Astrocyte (in vitro differentiated cells and primary cell): ENCODE measurements at places on chromosomes 3 and 15. TPM values are rescaled to one million over a fixed set of nuclear protein-coding genes. Genes with fewer than 3 reads are reported as not detected.

Gene IL17RB
- total RNA-seq = 0.16 TPM in 1 of 2 replicates, not detected in the other

Gene AADAC
- total RNA-seq = not detected in 2 replicates

Gene QARS1
- total RNA-seq = 189 and 231 TPM in 2 replicates

GRCh38 chr3:143349455-143349854, 229.9 kb downstream of the CHST2 start:
- DNase-seq = no peak

DNA sequence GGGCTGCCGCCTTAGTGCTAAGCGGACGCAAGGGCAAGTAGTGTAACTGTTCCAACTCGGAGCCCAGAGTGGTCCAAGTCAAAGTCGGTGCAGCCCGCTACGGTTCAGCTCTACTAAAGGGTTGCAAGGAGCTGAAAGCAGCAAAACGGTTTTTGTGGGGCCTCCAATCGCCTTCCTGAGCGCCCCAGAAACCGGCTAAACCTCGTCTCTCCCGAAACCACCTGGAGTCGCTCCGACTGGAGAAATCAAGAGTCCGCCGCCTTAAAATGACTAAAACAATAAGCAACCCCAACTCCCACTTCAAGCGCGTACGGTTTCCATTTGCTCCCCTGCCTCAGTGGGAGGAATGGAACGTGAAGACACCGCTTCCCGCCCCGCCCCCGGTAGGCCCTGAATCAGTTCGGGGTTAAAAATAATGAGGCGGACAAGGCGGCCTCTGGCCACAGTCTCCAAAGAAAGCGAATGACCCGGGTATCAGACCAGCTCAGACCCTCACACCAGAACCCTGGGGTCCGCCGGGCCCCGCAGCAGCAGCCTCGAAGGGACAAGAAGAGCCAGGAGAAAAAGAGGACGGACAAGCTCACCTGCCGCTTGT, 401 bp downstream of the SEC11A start:
- DNase-seq = peak; percentile 41

DNA sequence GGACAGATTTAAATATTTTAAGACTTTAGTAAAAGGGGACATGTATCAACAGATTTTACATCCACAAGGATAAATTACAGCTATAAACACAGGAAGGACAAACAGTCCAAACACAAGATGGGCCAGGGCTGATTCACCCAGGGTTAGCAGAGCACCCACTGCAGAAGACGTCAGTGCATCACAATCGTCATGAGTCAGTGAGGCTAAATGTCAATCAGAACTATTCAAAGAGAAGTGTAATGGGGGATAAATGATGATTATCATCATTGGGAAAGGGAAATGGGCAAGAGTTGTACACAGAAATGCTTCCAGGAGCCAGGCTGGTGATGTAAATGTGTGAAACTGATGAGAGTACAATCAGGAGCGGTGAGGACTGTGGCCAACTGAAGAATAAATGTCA, 226.8 kb downstream of the PLCL2 start:
- peak; percentile 42 for DNase-seq

DNA sequence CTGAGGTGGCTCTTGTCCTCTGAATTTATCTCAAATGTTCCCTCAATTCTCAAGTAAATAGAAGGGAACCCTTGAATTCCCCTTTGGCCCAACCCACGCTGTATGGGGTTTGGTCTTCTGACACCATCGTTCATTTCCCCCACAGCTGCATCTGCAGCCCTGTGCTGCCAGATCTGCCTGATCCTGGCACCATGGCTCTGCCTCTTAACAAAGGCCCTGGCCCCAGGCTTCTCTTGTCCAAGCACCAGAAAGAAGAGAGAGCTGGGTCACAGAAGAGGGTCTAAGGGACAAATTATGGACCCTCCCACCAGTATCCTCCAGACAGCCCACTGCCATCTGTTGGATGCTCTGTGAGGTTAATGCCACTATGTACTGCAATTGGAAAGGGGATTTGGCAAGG, 1.8 kb downstream of the MAP1A start:
- DNase-seq = no peak

DNA sequence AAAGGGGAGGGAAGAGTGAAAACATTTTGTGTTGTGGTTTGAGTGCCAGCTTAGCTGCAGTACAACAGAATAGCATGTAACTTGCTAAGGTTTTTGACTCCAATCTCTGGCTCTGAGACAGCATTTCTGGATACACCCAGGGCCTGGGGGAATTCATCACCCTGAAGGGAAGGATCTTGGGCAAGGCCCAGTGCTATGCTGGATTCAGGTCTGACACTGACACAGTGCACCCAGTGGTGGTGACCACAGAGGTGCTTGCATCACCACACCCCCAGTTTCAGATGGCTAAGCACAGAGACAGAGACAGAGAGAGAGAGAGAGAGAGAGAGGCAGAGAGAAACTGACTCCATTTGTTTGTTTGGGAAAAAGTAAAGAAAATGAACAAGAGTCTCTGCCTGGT, 74.1 kb upstream of the KBTBD8 start:
- no peak for DNase-seq

- DNase-seq = no peak
These were observed 38.7 kb upstream of the ZNF385D start for GRCh38 chr3:21789730-21790129.

DNA sequence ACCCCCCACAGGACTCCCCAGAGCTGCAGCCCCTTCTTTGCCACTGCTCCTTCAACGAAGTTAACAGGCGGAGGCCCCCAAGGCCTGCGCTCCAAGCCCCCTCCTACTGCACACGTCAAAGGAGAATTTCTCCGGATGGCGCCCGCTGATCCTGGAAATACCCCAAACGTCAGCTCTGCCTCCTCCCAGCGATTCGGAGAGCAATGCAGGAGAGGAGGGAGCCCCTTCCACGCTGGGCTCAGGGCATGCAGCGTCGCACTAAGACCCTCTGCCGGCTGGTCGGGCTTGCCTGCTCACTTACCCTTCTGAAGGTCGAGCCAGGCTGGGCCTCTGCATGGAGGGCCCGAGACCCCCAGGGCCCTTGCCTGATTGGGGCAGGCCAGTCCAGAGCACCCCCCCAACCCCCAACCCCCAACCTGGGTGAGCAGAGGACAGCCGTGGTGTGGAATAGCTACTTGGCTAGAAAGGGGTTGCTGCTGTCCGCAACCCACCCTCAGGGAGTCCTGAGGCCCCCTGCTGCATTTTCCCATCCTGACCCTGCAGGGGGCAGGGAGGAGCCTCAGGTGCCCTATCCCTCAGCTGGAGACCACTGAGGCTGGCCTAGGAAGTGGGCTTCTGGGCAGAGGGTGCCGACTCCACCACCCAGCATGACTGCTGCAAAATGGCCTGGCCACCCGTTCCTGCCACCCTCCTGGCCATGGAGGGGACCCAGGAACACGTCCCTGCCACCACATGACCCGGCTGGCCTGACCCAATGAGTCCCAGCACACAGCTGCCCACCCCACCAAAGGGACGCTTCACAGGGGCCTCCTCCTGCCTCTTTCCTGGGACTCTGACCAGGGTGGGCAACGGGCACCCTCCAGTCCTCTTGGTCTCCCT, 976 bp downstream of the ATP2B2 start:
- no peak for DNase-seq

GRCh38 chr3:45795509-45795881, 841 bp downstream of the SLC6A20 start:
- peak; percentile 2 for DNase-seq

GRCh38 chr3:156170571-156170970, 50.2 kb downstream of the KCNAB1 start:
- no peak for DNase-seq

- DNase-seq = peak; percentile 96
These were observed 551.2 kb downstream of the MECOM start for GRCh38 chr3:169112153-169112892.

DNA sequence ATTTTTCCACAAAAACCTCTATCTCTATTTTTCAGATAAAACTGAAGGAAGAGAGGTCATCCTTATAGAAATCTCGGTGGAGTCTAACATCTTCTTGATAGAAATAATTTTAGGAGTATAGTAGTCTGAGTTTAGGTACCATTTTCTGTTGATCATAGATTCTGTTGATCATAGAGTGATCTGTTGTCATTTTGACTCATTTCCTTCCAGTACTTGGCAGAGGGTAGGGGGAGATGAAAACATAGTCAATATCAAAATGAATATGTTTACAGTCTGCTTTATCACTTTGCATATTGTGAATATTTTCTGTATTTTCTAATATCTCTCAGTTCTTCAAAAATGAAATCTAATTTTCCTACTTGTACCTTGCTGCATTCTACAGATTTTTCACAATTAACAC, 353.4 kb downstream of the FEZF2 start:
- no peak for DNase-seq

- peak; percentile 23 for DNase-seq
These were observed 555.2 kb downstream of the MAGI1 start for GRCh38 chr3:65483480-65483879.

GRCh38 chr3:61202086-61202485, 49.2 kb downstream of the FHIT start:
- DNase-seq = no peak

DNA sequence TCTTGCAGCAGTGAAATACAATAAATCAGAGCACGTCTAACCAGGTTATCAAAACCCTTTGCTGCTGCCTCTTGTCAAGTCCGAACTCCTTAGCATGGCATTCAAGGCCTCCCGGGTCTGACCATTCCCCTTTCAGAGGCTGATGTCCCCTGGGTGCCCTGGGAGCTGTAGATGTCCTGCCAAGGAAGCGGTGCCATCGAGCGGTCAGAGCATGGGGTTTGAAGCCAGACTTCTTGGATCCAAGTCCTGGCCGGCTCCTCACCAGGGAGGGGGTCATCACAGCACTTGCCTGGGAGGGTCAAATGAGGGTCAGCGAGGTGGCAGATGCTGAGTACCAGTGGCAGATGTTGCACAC, 496 bp downstream of the TF start:
- DNase-seq = no peak
